ENCODE measurements at places on chromosomes 6 and 20.

DNA sequence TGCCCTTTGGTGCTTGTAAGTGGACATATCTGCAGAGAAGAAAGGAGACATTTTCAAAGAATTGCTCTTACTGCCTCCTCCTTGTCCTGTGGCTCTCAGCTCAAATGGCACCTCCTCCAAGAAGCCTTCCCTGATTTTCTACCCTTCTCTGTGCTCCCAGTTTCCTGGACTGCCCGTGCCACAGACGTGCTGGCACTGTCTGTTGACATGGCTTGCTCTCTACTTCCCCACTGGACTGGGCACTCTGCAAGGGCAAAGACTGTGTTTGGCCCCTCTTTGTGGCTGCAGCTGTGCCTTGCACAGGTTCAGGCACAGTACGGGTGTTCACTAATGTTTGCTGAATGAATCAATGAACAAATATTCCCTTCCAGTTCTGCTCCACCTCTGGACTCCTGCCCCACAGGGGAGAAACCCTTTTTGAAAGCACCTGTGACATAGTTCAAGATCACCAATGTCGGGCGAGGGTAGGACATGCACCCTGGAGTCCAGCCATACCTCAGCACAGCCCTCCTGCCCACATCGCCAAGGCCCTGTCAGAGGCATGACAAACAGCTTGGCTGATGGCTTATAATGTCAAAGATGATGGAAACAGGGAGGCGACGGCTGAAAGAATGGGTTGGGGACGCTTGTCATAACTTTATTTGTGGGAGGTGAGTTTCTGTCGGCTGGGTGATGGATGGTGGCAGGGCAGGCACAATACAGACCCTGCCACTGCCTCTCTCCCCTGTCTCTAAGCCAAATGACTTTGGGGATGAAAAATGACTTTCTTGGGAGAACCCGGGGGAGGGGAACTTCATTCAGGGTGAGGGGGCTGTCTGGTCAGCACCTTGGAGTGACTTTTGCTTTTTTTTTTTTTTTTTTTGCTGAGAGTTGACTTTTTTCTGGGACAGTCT, 15.6 kb upstream of the CTNNBL1 start:
- DNase-seq: no peak

- no peak for DNase-seq
Measured at GRCh38 chr20:47392015-47392720, 35.7 kb upstream of the ZMYND8 start.

GRCh38 chr20:48750376-48750775, 77.4 kb downstream of the PREX1 start:
- no peak for DNase-seq

DNA sequence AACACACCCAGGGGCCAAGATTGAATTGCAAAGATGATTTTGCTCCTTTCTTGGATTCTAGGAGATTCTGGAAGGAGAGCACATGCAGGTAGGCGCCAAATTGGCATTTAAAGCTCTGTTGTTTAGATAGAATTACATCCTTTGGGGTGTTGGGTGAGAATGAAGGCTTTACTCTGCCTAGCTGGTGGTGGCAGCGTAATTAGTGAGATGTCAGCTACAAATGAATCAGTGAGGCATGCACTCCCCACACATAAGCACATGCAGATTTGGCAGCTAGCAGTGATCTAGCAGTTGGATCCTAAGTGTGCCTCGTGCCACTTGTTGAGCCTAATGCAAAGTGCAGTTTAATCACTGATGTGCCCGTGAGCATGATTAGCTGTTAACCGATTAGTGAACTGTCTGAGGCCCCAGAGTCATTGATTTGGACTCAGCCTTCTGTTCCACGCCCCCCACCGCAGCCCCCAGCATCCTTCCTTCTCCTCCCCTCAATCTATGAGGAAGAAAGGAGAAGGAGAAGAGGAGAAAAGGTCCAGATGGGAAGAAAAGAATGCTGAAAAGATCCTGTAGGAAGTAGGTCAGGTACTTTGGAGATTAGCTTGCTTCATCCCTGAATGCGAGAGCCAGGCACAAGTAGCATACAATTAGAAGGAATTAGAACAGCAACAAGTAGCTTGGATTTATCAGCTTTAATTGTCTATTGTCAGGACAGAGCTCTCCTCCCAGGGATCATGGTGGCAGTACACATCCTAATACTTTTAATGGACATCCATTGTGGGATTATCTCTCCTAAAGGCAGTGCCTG, 6.0 kb upstream of the PRDM1 start:
- no peak for DNase-seq

DNA sequence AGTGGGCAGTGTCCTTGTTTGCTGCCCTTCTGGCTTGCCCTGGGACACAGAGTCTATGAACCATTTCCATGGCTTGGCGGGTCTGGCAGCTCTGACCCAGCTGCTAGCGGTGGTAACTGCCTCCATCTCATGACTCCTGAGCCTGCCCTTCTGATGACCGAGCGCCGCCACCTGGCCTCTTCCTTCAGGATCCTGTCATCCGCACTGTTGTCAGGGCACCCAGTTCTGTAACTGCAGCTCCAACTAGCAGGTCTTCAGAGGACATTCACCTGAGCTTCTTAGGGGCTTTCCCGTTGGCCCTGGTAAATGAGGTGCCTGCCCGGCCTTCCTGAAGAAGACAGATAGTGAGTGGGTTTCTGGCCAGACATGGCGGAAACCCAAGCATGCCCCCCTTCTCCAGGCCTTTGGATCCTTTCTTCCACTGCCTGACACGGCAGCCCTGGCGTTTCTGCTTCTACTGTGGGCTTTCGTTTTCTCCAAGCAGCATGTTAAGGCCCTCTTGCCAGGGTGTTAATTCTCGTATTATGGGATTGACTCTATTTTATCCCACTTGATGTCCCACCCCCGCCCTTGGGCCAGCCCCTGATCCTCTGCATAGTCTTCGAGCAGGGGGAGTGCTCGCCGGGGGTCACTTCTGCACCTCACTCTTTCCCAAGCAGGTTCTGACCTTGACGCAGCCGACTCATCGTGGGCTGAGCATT, 24.7 kb downstream of the PACSIN1 start:
- DNase-seq: no peak
